Stimulated activated CD8-positive, alpha-beta memory T cell treated with anti-CD3 and anti-CD28 coated beads, Interleukin-7, amount 100 ng/mL, for 1 hour (primary cell): ENCODE measurements at places on chromosomes 6 and 20.

DNA sequence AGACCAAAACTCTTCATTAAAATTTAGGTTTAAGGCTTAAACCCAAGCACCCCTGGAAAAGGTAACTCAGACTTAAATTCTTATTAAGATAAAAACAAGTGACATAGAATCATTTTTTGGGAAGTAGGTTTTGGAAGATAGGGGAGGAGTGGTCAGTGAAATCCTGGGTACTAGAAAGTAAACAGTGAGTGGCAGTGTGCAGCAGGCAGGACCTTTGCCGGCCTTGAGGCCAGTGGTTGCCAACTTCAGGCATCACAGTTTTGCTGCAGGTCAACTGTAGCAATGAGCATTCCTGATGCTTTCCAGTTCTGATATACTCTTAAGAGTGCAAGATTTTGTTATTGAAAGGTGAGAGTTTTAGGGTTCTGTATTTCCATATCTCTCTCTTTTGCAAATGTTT is 69.3 kb upstream of the SUPT3H start:
- DNase-seq: no peak

GRCh38 chr20:4187147-4187546 is 171.8 kb upstream of the RNF24 start:
- DNase-seq: no peak

DNA sequence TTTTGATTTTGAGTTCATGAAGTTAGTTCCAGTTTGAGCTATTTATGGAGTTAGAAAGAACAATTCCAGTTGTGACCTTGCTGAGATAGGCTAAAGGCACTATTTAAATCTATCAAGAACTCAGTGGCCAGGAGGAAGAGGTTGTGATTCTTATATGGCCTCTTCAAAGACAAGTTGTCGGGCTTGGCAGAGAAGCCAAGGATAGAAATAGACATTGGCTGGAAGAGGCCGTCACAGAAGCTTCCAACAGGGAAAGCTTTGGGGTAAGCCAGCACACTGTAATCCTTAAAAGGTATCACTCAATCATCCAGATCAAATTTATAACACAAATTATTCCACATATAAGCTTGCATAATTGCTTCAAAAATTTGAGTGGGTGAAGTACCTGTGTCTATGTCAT is 286.1 kb downstream of the SYNE1 start:
- no peak for DNase-seq

DNA sequence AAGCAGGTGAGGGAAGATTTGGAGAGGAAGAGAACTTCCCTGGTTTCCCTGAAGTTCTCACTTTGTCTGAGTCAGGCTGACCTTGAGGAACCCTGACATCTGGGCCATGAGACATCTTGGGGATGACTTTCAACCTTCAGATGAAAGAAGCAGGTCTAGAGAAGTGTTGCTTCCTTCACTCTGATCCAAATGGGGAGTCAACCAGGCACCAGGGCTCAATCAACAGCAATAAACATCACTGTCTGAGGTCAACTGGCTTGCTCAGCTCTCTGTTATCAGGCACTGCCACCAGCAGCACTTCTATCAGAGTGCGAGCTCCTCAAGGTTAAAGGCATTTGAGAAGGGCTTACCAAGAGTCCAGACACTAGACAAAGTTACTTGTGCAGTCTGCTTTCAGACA is 6.3 kb downstream of the ACOT8 start:
- no peak for DNase-seq

- DNase-seq: peak; percentile 3
Observed at GRCh38 chr6:112286010-112286409, 31.6 kb upstream of the LAMA4 start.

- no peak for DNase-seq
Observed at GRCh38 chr6:12369781-12370262, 79.7 kb downstream of the EDN1 start.

DNA sequence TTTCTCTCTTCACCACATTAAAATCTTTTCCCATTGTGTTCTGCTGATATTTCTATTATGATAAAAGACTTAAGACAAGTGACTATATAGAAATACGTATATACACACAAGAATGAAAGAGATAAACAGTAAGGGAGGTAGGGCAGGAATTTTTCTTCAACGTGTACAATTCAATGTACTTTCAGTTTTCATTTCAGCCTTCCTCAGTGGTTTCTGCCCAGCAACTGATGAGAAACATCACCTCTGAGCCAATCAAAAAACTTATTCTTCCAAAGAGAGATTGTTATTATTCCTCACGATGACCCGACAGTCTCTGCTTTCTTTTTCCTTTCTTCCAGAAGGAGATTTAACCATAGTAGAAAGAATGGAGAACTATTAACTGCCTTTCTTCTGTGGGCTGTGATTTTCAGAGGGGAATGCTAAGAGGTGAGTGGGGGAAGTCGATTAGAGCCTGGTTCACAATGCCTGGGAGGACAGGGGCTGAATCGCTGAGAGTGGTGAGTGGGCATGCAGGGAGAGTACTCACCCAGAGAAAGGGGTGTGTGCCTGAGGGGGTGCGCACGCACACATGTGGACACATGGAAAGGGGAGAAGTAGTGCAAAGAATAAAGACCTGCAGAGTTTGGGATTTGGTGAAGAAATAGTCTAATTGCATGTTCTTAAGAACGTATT is at the start of gene BTN3A1:
Gene BTN3A1, plus strand, starts transcription at position 289 of the 672 bp plus-strand sequence. CDS start 3,289 bp downstream, outside the sequence.
- no peak for DNase-seq

DNA sequence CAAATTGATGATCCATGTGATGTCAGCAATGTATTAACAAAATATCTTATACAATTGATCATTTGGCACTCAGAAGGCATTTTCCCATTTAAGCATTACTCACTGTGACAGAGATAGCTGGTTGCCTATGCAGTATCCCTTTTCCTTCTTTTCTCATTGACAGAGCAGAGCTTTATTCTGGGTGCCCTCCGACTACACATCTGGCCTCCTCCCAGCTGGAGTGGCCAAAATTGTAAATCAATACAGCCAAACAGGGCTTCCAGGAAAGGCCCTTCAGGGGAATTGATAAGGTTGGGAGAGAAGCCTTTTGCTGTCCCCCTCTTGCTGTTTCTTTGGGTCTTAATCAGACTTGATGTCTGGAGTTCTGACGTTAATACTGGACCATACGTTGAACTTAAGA is 9.6 kb upstream of the BLOC1S5 start:
- DNase-seq: no peak

GRCh38 chr6:50610562-50610961 is 102.8 kb upstream of the TFAP2D start:
- no peak for DNase-seq

DNA sequence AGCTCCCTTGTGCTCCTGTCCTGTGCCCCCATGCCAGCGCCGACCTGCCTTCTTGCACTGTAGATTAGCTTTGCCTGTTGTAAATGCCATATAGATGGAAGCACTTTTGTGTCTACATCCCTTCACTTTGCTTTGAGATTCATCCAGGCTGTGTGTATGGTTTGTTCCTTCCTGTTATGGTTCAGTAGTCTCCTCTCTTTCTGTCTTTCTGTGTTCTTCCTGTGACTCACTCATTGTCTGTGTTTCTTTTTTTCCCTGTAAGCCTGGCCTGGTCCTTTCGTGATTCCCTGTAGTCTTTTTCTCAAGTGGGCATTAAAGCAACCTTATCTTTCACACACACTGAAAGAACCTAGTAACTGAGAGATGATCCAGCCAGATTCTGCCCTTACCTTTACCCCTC is 66.6 kb downstream of the JARID2 start:
- no peak for DNase-seq

DNA sequence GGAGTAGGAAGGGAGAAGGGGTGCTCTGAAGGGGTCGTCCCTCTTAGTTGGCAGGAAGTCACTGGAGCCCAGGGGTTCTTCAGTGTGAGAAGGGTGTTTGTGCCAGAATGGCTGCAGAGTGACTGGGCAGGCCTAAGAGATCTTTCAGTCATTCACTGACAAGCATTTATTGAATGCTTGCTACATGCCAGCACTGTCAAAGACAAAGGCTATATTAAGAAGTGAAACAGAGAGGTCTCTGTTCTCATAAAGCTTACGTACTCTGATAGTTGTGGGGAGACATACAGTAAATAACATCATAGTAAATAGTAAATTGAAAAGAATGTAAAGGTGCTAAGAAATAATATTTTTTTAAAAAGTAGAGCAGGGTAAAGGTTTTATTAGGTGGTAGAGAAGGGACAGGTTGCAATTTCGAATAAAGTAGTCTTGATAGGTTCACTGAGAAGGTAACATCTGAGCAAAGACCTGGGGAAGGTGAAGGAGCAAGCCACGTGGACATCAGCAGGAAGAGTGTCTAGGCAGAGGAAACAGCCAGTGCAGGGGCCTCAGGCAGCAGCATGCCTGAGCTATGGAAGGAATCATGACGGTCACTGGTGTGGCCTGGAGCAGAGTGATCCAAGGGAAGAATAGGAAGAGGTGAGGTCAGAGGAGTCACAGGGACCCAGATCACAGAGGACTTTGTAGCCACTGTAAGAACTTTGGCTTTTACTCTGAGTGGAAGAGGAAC is 36.3 kb upstream of the RNF8 start:
- no peak for DNase-seq

GRCh38 chr20:41278936-41279335 is 38.6 kb downstream of the ZHX3 start:
- no peak for DNase-seq
